ENCODE measurements at places on chromosomes 4 and X. TPM values are rescaled to one million over a fixed set of nuclear protein-coding genes. Genes with fewer than 3 reads are reported as not detected.

- no peak for DNase-seq
These were observed 20.9 kb upstream of the FBXW7 start for GRCh38 chr4:152556834-152557233.

GRCh38 chrX:53004038-53004437 lies 44.6 kb upstream of the GPR173 start:
- DNase-seq, result no peak

DNA sequence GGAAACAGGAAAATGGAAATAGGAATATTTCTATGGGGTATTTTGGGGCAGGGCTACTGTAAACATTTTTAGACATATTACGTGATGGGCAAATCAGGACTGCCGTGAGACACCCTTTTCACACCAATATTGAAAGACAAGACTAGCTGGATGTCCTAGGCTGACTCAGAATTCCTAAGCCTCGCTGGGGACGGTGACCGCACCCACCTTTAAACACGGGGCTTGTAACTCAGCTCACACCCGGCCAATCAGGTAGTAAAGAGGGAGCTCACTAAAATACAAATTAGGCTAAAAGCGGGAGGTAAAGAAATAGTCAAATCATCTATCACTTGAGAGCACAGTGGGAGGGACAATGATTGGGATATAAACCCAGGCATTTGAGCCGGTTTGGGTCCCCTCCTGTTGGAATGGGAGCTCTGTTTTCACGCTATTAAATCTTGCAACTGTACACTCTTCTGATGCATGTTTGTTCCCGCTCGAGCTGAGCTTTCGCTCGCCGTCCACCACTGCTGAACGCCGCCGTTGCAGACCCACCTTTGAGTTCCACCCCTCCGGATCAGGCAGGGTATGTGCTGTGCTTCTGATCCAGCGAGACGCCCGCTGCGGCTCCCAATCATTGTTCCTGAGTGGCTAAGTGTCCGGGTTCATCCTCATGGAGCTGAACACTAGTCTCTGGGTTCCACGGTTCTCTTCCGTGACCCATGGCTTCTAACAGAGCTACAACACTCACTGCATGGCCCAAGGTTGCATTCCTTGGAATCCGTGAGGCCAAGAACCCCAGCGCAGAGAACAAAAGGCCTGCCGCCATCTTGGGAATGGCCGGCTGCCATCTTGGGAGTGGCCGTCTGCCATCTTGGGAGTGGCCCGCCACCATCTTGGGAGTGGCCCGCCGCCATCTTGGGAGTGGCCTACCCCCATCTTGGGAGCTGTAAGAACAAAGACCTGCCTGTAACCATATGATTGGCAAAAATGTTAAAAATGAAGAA lies 152.6 kb downstream of the CRLF2 start:
- DNase-seq, result no peak

DNA sequence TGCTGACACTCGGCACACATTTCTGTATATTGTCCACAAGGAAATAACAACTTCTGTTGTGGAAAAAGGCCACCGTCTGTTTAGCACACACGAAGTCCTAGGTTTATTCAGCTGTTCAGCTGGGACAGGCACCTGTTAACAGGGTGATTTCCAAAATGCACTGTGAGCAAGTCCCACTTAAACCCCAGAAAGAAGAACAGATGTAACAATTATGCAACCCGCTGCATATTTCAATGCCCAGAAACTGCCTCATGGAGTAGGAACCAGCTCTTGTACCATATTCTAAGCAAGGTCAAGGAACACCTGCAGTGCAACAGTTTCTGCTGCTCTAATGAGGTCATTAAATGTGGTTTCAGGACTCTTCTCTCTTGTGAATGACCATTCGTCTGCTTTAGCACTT lies 77.1 kb downstream of the GEMIN8 start:
- DNase-seq, result no peak

DNA sequence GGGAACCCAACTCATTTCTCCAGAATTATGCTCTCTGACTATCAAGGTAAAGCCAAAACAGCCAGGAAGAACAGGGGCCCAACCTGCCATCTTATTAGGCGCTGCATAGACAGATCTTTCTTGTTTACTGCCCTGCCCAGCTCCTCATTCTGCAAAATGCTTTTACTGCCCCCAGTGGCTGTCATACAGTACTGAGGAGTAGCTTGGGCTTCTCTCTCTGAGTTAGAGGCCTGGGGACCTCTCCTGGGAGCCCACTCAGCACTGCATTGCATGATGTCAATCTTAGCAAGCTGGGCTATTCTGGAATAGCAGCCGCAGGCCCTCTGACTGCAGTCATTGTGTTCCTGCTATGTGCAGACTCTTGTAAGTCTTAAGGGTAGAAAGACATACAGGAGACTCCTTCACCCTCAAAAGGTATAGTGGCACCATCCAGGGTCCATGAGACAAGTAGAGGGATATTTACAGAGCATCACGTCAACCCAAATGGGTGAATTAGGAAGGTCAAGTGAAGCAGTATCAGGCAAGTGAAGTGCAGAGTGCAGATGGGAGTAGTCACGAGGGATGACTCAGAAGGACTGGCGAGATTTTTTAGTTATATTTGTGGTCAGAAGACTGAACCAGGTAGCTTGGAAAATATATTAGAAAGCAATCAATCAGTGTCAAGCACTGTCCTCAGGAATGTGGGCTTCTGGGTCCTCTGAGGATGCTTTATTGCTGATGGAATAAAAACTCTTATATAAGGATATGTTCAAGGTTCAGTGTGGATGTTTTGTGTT lies 294.1 kb upstream of the SFRP2 start:
- DNase-seq, result no peak

- no peak for DNase-seq
These were observed 97.5 kb downstream of the QDPR start for GRCh38 chr4:17414392-17414791.

DNA sequence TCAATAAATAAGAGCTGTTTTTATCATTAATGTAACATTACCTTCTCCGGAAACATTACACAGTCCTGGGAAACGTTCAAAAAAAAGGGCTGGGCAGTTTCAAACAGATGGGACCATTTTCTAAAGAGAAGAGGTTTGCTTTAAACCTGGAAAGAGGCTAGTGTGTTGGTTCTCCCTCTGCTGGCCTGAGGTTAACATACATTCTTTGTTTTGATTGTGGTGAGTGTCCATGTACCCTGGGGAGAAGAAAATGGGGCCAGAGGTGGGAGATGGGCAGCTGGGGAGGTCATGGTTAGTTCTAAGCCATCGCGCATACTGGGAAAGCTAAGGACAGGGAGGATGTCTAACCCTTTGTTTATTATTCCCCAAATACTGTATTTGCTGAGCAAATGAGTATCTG lies 194.7 kb downstream of the CPEB2 start:
- no peak for DNase-seq

DNA sequence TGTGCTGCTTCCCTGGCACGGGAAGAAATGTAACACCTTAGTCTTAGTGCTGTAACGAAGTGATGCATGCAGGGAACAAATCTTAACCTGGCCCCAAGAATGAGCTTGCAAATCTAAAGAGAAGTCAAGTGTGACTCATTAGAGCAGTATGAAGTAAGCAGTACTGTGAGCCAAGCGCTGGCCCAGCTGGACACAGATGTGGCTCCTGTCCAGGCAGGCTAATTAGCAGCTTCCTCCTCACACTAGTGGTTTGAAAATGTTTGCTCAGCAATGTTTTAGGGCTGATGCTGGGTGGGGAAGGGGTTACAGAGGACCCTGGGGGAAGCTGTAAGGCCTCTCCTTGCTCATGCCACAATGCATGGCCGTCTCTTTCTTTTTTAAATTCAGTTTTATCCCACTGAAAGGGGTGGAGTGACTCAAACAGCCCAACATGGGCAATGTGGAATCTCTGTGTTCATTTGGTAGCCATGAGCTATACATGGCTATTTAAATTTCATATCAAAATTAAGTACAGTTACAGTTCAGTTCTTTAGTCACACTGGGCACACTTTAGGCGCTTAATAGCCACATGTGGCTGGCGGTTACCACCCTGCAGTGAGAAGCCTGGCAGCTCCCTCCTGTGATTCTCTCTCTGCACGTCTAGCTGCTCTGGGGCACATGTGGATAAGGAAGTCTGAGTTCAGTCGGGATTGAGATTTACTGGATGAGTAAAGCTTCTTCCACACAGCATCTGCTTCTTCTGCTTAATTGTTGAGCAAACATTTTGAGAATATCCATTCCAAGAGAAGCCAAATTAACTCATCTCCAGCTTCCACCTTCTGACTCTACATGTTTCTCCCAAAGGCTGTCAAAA lies 48.8 kb downstream of the MAP7D2 start:
- peak; percentile 73 for DNase-seq

- DNase-seq, result no peak
These were observed 41.4 kb upstream of the PPP2R3B start for GRCh38 chrX:427812-428725.

DNA sequence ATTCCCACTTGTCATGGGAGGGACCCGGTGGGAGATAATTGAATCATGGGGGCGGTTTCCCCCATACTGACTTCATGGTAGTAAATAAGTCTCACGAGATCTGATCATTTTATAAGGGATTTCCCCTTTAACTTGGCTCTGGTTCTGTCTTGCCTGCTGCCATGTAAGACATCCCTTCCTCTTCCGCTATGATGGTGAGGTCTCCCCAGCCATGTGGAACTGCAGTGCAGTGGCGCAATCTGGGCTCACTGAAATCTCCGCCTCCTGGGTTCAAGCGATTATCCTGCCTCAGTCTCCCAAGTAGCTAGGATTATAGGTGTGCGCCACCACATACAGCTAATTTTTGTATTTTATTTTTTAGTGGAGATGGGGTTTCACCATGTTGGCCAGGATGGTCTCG lies 2.9 kb downstream of the HPGDS start:
- DNase-seq, result no peak

DNA sequence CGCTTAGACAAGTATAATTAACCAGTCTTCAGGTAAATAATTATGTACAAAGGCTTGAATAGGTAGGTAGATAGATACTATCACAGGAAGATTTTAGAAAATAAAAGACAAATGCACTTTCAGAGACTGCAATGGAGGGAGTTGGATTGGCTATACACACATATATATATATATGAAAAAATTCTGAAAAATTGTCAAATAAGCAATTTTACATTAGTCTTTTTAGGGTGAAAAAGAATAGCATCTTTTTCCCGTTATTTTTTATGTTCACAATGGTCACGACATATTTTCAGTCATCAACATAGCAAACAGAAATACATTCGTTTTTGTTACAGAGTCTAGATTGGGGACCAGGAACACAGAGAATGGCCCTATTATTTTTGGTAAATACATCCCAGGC lies 385.9 kb upstream of the ACTRT1 start:
- DNase-seq, result no peak

GRCh38 chrX:57211906-57212305 lies 74.6 kb upstream of the FAAH2 start:
- no peak for DNase-seq

DNA sequence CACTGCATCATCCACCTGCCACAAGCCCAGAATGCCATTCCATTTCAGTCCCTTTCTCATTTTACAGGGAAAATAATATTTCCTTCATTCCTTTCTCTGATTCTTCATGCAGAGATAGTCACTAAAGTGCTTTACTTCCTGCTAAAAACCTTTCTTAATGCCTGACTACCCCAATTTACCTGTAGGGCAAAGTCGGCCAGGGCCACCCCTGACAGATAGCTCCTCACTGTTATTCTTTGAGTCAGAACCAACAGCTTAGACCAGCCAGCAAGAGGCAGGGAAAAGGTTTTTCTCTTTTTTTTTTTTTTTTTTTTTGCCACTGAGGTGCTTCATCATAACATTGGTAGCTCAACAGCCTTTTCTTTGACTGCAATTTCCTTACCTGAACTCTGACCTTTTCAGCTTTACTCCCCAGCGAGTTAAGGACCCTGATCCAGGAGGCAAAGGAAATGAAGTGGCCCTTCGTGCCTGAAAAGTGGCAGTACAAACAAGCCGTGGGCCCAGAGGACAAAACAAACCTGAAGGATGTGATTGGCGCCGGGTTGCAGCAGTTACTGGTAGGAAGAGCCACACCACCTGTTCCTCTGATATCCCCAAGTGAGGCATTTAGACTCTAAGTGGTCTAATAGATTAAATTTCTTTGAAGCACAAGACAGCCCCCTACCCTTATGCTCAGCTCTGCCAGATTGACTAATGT lies 85.0 kb downstream of the ALPK1 start:
- no peak for DNase-seq

GRCh38 chr4:3642056-3642630 lies 109.9 kb upstream of the LRPAP1 start:
- DNase-seq, result no peak

- DNase-seq, result no peak
These were observed 111.1 kb downstream of the APOOL start for GRCh38 chrX:85114776-85115175.

DNA sequence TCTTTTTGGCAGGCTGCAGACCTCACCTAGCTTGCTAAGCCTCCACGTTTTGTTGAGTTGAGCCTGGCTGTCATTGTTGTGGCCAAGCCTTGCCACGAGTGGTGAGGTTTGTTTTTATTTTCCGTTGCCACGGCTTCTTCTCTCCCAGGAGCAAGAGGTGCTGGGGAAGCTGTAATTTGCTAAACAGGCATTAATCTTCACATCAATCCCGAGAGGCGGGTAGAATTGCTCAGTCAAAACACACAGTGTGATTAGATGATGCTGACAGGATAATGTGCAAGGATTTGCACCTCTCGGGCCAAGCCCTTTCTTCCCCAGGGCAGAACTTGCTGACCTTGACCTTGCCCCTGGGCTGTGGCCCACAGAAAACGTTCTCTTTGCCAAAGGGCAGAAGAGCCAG lies 72.2 kb upstream of the ATP6AP2 start:
- no peak for DNase-seq

GRCh38 chr4:6019316-6020263 lies 1.4 kb upstream of the C4orf50 start:
- peak; percentile 48 for DNase-seq

DNA sequence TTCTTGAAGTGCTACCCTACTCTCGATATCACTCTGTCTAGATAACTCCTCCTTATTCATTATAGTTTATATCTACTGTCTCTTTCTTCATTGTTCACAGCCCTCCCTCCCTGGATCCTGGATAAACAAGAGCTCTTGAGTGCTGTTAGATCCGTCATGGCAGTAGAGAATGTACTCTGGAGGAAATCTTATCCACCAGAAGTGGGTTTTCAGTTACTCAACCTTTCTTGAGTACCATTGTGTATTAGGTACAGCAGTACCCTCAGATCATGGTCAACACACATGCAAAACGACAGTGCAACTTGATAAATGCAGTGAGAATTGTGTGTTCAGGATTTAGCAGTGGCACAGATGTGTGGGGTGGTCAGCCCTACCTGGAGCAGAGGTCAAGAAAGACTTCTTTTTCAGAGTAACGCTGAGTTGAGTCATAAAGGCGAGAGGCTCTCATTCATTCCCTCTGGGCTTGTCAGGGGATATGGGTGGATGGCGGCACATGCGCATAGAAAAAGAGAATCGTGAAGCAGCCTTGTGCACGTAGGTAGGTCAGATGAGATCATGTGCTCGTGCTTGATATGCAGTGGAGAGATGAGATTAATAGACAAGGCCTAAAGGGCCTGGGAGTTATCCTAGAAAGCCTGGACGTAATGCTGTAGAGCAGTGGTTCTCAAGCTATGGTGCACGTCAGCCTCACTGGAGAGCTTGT lies 89.5 kb downstream of the SNX25 start:
- DNase-seq, result no peak

The GPC3 gene
- 16.9 TPM for total RNA-seq

The NMU gene
- not detected for total RNA-seq

The MAGEA11 gene
- total RNA-seq, result not detected

The CSAG3 gene
- not detected for total RNA-seq

The TBC1D8B gene
- 14.5 TPM for total RNA-seq

The FOXR2 gene
- total RNA-seq, result not detected

The IL13RA2 gene
- 0.78 TPM for total RNA-seq

The UGT2B15 gene
- 14.0 TPM for total RNA-seq

Measured in body of pancreas (tissue), 4 donors.